ENCODE measurements at places on chromosomes 3 and 15.

DNA sequence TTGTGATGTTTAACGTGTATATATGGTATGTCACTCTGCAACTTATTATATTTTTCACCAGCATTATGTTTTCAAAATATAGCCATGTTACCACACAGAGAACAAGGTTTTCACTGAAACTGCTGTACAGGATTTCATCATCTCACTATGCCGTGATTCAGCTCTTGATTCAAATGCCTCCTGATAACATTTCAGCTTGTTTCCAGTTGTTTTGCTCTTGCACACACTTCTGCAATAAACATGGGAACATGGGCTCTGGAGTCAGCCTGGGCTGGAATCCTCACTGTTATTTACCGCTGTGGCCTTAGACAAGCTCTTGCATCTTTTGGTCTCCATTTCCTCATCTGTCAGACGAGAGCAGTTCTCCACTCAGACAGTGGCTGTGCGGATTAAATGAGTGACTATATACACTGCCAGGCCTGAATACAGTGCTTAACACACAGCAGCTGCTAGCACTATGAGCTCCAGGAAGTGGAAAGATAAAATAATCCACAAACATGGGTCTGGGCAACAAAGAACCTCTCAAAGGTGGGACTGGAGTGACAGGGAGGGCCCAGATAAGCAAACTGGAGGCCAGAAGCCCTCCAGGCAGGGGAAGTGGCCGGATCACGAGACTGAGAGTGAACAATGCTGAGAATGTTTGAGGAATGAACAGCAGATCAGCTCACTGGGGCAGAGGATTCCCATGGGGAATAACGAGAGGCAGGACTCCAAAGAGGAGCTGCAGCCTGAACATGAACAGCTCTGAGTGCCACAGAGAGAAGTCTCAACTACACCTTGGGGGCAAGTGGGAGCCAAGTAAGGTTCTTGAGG is 17.7 kb downstream of the NTRK3 start:
- no peak for DNase-seq

DNA sequence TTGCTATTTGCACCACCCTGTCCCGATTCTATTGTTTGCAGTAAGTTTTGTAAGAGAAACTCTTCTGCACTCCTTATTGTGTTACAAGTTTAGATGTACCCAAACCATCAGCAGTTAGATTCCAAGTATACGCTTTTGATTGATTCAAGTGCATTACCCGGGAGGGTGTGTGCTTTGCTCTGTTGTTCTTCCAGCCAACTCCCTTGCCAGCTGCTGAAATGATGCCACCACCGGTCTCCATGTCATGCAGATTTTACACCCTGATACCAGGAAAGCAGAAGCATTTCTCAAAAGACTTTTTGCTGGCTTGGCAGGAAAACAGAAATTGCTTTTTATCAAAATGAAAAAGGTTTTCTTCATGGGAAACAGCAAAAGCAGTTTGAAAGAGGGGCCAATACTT is 1006.6 kb upstream of the CFAP20DC start:
- DNase-seq, result peak; percentile 20

- no peak for DNase-seq
These were observed 128.4 kb downstream of the ASB7 start for GRCh38 chr15:100730655-100731266.

DNA sequence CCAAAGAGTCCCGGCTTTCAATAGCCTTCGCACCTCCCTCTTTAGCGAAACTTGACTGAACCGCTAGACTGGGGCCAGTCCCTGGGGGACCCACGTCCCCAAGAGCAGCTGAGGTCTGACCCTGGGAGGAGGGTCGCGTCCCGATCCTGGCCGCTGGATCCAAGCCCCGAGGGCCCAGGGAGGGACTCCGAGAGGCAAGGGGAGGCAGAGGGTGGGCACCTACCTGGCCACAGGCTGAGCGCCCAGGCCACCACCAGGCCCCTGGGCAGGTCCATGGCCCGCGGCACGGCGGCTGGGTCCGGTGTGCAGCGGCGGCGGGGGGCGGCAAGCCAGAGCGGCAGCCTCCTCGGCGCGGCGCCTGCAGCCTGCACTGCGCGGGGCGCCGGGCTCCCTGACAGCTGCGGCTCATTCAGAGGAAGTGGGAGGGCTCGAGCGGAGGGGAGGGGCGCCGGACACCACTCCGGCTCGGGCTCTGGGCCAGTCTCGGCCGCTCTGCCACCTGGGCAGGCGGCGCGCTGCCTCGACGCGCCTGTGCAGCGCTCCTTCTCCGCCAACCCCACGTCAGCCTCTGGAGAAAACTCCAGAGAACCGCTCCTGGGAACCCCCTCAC is at the start of gene ITGA11:
Gene ITGA11, minus strand, starts transcription at position 372 of the 610 bp plus-strand sequence. Its CDS starts 97 bp downstream, at position 275.
- no peak for DNase-seq

DNA sequence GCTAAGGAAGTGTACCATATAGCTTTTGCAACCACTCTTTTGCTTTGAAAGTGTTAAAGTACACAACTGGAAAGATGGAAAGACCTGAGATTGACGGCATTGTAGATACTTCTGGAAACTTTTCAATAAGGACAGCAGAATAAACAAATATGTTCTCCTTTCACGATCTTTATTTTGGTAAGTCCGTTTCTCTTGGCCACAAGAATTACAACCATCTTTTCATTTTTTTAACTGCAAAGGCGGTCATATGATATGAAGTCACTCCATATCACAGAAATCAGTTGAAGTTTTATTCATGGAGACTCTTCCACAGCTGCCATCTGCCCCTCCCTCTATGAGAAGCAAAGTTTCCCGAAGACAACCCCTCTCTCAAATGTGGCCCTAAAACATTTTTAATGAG is 303.4 kb upstream of the ICE2 start:
- DNase-seq, result no peak

- no peak for DNase-seq
These were observed 72.3 kb downstream of the CD200R1L start for GRCh38 chr3:112774293-112774926.

- no peak for DNase-seq
These were observed 99.4 kb downstream of the ALCAM start for GRCh38 chr3:105466072-105466471.

DNA sequence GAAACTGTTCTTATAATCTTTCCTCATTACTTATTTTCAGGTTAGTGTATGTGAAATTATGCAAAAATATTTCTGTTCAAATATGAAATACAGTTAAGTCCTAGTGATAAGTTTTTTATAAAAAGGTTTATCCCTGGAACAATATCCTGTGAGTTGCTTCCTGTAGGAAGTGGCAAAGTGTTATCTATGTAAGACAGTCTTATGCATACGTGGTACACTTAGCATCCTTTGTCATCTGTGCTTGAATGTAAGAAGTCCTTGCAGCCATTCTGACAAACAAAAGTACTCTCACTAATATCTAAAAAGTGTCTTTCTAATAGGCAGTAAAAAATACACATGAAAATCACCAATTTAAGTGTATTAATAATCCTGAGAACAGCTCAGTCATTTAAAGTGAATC is 372.5 kb upstream of the BCHE start:
- no peak for DNase-seq

DNA sequence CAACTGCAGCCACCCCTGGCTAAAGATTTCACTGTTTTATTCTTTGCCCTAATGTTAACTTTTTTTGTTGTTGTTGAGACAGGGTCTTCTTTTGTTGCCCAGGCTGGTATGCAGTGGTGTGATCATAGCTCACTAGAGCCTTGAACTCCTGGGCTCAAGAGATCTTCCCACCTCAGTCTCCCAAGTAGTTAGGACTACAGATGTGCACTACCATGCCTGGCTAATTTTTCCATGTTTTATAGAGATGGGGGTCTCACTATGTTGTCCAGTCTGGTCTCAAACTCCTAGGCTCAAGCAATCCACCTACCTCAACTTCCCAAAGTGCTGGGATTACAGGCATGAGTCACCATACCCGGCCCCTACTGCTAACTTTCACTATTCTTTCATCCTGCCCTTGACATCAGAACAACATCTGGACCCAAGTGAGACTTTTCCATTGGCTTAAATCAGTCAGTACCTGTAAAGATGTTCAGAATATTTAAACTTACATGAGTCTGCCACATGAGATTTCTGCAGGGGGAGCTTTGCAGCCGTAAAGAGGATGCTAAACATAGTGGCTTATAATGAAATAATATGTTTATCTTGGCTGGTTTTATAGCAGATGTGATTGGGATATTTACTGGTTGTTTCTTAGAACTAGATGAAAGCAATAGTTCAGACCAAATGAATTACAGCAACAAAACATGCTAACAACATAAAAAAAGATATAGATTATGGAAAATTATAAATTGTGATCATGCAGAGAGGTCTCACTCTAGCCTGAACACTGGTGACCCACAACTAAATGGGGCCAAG is 73.6 kb downstream of the HMG20A start:
- no peak for DNase-seq

- DNase-seq, result no peak
These were observed 58.9 kb downstream of the ZNF621 start for GRCh38 chr3:40583691-40584090.

DNA sequence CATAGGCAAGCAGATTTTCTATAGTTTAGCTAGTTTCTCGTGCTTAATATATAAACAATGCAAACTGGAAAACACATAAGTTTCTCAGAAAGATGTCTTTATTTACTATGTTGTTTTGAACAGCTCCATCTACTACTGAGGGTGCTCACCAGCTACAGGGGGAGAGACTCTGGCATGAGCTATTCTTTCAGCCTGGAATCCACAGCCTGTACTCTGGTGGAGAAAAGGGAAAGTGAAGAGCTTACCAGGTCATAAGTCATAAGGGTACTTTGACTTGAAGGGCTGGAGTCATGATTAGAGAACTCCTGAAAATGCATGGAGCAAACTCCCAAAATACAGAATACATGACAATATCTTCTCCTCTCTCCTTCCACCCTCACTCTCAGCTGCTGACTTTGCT is 4.4 kb upstream of the AVEN start:
- no peak for DNase-seq

GRCh38 chr15:94858011-94858410 is 626.6 kb downstream of the MCTP2 start:
- DNase-seq, result no peak

- no peak for DNase-seq
These were observed 56.3 kb downstream of the PDZRN3 start for GRCh38 chr3:73568371-73568862.

- no peak for DNase-seq
These were observed 601.2 kb downstream of the PYDC2 start for GRCh38 chr3:192062186-192062585.

DNA sequence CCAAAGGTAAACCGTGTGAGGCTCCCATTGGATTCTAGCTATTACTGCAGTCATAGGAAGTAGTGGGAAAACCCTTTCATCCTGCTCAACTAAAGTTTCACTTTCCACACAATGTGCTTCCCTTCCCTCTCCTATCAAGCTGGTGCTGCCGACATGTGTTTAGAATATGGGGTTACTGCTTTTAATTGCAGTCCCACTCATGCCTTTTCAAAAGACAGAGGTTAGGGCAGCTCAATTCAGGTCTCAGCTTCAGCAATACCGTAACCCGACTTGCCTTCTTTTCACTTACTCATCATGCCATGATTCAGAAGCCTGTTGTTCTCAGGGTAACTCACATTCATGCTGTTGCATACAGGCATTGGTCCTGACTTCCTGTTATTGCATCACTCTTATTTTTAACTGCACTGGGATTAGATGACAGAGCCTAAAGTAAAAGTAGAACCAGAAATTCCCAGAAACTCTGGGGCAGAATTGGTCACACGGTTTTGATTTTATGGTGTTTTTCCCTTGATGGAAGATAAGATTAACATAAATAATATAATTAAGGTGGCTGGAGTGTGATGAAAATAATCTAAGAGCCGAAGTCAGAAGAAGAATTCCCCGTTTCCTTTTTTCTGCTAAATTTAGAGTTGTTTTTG is 45.7 kb downstream of the C2CD4B start:
- no peak for DNase-seq

DNA sequence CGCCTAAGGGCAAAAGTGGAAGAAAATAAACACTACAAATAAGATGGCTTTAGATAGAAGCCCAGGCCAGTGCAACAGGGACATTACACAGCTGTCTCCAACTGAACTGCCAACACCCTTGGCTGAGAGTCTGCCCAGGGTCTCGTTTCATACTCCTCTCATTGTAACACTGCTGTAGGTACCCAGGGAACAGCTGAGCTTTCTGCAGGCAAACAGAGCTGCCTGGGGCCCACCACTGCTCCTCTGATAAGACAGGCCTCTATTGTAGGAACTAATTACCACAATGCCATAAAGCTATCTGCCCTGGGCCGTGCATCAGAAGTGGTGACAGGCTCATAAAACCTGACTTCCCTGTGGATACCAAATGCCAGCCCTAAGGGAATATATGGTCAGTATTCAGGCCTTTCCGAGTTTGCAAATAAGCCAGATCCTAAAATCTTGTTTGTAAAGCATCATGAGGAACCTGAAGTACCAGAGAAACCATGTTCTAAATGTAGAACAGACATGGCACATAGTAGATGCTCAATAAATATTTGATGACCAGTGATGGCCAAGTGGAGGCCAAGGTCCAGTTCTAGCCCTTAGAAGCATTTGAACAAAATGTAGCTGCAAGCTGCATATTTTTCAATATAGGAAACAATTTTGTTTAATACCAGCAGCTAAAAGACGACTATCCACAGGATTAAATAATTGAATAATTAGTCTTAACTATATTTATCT is 84.3 kb upstream of the NEO1 start:
- DNase-seq, result no peak

DNA sequence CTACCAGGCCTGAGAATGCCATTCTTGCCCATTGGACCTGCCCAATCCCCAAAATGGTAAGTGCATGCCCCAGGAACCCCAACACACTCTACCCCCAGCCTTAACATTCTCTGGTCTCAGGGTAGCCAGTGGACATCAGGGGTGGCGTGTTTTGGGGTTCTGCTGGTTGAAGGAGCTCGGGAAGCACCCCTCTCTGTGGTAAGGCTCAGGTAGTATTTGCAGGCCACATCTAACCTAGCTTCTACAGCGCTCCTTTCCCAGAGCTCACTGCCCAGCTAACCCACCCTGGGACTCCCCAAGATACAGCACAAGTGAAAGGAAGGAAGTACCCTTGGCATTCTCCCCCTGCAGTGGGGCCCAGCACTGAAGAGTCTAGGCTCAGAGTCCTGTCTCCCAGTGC is 19.8 kb downstream of the NMNAT3 start:
- DNase-seq, result no peak

- no peak for DNase-seq
These were observed 193.0 kb downstream of the ATP10A start for GRCh38 chr15:25670025-25670554.

- DNase-seq, result no peak
These were observed 5.9 kb upstream of the SYNM start for GRCh38 chr15:99098991-99099390.

- DNase-seq, result peak; percentile 5
These were observed 563.5 kb downstream of the PDCD6IP start for GRCh38 chr3:34361921-34362320.

- no peak for DNase-seq
These were observed 34.5 kb downstream of the RETNLB start for GRCh38 chr3:108722724-108723123.

DNA sequence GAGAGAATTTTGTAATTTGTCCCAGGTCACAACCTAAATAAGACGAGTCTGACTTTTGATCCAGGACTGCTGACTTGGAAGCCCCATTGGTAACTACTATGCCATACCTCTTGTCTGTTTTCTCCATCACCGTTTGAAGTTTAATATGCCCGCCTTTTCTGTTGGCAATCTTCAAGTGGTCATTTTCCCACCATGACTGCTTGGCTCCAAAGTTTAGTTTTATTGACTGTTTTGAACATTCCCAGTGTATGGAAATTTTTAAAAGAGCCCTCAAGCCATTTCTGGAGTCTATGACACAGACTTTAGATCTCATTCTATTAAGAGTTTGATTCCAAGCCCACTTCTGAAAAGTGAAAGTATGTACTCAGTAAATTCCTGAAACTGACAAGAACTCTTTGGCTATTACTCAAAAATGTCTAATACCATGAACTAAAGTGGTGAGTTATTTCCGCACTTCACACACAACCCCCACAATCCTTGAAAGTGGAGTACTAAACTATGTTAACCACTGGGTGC is 136.7 kb upstream of the ADAMTS9 start:
- no peak for DNase-seq

GRCh38 chr3:52483577-52484381 is 11.4 kb upstream of the STAB1 start:
- no peak for DNase-seq

All from Jurkat, Clone E6-1 (cell line).